ENCODE measurements at places on chromosomes 13 and 19.

DNA sequence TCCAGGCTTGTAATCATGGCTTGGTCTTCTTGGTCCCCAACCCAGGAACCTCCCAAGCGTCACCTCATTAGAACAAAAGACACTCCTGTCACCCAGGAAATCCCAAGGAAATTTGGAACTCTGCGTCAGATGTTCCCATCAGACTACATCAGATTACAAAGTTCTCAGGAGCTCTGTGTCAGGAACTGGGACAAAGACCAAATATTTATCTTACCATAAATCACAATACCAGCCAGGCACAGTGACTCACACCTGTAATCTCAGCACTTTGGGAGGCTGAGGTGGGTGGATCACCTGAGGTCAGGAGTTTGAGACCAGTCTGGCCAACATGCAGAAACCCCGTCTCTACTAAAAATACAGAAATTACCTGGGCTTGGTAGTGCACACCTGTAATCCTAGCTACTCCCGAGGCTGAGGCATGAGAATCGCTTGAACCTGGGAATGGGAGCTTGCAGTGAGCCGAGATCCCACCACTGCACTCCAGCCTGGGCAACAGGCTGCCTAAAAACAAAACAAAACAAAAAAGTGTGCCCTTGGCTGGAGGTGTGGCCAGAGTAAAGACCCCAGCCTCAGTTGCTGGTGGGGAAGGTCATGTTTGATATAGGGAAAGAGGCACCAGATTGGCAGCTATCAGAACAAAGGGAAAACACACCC is 16.7 kb upstream of the CCDC124 start:
- no peak for DNase-seq

DNA sequence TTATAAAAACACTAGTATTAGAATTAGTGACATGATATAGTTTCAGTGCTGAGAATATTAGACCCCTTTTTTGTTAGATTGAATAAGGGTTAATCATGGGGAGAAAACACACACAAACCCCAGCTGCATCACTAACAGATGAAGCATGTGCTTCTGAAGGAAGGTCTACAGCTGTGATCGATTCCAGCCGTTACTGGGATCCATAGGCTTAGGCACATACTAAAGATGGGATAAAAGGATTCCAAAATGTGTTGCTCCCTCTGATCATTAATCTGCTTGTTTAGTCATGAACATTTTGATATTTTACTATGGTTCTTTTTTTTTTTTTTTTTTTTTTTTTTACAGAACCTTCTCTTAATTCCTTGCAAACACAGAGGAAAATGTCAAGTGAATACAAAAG is 1591.3 kb downstream of the EFNB2 start:
- DNase-seq: no peak

DNA sequence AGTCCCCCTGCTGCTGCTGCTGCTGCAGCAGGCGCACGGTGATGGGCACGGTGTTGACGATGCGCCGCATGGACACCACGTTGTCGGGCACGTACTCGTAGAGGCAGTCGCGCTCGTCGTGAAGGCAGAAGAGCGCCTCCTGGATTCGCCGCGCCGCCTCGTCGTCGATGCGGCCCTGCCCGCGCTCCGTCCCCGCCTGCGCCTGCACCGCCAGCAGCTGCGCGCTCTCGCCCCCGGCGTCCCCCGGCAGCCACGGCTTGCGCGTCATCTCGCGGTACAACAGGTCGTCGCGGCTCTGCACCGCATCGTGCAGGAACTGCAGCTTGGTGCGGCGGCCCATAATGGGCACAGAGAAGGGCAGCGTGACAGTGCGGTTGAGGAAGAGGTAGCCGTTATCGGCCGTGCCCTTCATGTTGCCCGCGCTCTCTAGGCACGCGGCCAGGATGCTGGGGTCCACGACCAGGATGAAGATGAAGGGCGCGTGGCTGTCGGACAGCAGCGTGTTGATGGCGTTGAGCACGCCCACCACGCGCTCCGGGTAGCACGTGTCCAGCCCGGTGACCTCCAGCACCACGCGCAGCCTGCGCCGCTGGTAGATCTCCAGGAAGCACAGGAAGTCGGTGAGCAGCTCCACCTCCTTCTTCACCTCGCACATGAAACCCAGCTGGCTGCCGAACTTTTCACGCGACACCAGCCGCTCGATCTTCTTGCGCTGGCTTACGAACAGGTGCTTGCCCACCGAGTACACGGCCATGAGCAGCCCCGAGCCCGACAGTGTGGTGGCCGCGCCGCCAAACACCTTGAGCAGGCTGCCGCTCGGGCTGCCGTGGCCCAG is 8.1 kb downstream of the NKPD1 start:
- peak; percentile 24 for DNase-seq

GRCh38 chr13:73412933-73413332 is 354.1 kb downstream of the KLF5 start:
- no peak for DNase-seq

DNA sequence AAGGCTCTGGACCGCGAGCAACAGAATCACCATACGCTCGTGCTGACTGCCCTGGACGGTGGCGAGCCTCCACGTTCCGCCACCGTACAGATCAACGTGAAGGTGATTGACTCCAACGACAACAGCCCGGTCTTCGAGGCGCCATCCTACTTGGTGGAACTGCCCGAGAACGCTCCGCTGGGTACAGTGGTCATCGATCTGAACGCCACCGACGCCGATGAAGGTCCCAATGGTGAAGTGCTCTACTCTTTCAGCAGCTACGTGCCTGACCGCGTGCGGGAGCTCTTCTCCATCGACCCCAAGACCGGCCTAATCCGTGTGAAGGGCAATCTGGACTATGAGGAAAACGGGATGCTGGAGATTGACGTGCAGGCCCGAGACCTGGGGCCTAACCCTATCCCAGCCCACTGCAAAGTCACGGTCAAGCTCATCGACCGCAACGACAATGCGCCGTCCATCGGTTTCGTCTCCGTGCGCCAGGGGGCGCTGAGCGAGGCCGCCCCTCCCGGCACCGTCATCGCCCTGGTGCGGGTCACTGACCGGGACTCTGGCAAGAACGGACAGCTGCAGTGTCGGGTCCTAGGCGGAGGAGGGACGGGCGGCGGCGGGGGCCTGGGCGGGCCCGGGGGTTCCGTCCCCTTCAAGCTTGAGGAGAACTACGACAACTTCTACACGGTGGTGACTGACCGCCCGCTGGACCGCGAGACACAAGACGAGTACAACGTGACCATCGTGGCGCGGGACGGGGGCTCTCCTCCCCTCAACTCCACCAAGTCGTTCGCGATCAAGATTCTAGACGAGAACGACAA is 1.8 kb downstream of the PCDH17 start:
- DNase-seq: no peak

DNA sequence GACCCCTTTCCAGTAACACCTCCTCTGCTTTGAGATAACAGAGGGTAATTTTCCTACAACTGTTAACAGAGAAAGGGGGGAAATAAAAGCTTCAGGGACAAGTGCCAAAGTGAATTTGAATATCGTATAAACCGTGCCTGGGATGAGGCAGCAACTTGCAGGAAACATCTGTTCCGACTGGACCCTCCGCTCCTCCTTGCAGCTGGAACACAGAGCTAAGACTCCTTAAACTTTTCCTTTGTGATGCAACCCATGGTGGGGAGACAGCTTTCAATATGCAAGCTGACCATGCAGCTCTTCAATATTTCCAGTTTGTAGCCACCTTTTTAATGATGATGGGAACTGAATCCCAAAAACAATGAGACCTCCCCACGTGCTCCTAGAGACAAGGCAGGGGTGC is 432.6 kb downstream of the ZNF536 start:
- no peak for DNase-seq

- no peak for DNase-seq
Observed at GRCh38 chr19:18366021-18366435, 19.9 kb upstream of the GDF15 start.

GRCh38 chr13:60619461-60619860 is 222.4 kb downstream of the TDRD3 start:
- no peak for DNase-seq
